GM20000 (cell line): ENCODE measurements at places on chromosomes 16 and 17.

- DNase-seq: peak; percentile 43
Observed at GRCh38 chr17:54900457-54901229, at the start of gene TOM1L1. TOM1L1 (plus strand) TSS chr17:54900852; CDS start chr17:54900866, 14 bp downstream.

DNA sequence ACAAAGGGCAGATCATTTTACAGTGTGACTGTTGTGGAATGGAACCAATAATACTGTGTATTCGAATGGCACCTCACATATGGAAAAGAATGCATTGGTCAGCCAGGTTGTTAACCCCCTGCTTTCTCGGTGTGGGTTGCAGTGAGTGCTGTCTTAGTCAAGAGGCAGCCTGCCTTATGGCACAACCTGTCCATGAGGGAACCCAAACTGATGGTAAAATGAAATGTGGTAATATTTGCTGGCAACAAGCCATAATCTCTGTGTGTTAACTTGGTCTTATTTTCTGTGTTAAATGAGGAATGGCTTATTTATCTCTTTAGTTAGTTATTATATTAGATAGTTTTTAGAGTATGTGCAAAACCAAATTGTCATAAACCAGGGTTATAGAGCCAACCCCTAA lies 81.6 kb downstream of the TMC6 start:
- DNase-seq: no peak

DNA sequence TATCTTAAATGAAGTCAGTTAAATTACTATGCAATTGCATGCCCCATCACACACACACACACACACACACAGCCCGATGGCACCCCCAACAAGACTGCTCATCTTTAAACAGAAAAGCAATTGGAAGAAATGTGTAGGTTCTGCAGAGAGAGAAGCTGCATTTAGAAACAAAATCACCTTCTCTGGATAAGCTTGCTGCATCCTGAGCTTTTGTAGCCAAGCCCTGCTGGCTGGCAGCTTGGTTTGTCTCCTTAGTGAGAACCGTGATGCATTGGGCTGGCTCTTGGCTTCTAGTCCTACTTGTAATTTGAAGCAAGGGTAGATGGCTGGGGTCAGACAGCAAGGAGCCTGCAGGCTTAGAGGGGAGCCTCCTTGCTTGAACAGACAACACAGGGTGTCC lies 153.8 kb downstream of the SOX9 start:
- no peak for DNase-seq

GRCh38 chr16:19767497-19767896 lies 49.4 kb downstream of the IQCK start:
- DNase-seq: no peak

DNA sequence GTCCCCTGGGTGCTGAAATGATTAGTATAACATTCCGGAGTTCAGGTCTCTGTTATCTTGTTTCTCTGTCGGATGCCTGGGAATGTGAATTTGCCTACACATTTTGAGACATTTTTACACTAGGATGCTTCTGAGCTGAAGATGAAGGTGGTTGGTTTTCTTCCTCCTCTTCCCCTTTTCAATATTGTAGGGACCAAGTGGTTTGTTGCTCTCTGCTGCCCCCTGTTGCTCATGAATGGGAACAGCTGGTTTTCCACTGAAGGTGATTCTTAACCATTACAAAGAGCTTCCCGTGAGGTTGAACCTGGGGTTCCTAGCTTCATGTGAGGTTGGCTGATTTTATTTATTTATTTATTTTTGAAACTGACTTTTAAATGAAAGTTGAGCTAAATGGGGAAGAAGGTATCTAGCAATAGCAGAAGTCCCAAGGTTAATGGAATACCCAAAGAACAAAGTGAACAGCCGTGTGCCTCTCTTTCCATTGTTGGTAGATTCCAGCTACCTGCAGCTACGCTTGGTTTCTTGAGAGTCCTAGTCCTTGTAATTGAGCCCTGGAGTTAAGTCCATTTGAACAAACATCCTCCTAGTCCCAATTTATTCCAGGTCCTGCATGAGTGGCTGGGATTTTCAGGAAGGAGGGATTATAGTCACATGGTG lies 983.9 kb upstream of the EEF2KMT start:
- no peak for DNase-seq

DNA sequence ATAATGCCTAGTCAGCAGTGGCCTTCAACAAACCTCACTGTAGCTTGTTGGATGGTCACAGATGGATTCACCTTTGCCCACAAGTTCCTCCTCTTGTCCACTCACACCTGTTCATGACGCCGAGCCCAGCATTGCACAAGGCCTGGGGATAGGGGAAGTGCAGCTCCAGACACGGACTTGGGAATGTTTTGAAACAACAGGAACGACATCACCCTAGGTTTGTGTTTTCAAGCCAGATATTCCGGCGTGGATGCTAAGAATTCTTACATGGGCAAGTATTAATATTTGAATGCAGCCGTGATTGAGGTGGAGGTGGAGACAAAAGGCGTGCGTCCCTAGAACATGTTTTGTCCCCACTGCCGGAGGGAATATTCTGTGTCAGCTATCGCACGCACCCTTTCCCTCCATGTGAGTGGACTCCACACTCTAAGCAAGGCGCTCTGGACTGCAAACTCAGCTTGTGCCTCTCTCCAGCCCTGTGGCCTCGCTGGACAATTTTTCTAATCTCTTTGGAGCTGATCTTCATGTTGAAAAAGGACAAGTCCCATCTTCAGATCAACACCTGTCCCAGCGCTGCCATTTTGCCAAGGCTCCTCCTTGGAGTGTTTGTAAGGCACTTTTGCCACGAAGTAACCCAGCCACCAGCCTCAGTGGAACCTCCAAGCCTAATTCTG lies 2.0 kb upstream of the BANP start:
- DNase-seq: no peak

DNA sequence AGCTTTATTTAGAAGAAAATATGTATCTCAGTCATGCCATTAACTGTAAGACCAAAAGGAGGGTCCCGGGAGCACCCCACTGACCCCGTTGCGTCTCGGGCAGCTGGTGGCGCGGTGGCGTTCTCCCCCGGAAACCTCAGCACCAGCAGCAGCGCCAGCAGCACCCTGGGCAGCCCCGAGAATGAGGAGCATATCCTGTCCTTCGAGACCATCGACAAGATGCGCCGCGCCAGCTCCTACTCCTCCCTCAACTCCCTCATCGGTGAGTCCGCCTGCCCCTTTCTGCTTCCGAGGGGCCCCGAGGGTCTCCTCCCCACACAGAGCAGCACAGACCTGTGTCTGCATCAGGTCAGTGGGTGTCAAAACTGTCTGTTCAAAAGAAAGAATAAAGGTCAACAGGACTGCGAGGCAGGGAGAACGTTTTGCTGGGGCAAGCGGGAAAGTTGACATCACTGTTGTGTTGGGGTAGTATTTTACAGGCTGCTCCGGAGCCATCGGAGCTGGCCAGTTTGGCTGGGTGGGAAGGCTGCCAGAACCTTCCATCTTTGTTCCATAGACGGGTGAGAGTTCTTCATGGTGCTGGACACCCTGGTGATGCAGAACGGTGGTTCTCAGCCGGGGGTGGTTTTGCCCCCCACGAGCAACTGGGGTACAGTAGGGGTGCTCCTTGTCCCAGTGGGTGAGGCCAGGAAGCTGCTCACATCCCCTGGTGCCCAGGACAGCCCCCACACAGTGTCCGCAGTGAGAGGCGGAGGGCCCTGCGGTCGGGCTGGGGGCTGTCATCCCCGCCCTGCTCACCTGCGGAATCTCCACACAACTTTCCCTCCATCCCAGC lies 97.8 kb upstream of the CHMP6 start:
- no peak for DNase-seq

GRCh38 chr17:50352693-50353599 lies 7.0 kb downstream of the XYLT2 start:
- DNase-seq: no peak

DNA sequence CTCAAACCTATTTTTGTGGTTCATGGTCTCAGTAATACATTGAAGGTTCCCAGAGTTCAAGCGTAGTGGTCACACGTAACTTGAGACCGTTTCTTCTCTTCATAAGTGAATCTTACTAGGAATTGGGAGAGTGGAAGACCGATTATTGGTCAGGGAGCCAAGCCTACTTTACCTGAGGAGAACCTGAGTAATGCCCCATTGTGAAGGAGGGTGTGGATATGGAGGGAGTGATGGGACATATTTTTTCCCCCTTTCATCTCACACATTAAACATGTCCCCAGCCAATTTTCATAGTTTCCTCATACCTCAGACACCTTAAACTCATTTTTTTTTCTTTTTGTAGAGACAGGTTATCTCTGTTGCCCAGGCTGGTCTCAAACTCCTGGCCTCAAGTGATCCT lies 8.9 kb downstream of the GEMIN4 start:
- DNase-seq: no peak
